ENCODE measurements at places on chromosomes 6 and 20.

DNA sequence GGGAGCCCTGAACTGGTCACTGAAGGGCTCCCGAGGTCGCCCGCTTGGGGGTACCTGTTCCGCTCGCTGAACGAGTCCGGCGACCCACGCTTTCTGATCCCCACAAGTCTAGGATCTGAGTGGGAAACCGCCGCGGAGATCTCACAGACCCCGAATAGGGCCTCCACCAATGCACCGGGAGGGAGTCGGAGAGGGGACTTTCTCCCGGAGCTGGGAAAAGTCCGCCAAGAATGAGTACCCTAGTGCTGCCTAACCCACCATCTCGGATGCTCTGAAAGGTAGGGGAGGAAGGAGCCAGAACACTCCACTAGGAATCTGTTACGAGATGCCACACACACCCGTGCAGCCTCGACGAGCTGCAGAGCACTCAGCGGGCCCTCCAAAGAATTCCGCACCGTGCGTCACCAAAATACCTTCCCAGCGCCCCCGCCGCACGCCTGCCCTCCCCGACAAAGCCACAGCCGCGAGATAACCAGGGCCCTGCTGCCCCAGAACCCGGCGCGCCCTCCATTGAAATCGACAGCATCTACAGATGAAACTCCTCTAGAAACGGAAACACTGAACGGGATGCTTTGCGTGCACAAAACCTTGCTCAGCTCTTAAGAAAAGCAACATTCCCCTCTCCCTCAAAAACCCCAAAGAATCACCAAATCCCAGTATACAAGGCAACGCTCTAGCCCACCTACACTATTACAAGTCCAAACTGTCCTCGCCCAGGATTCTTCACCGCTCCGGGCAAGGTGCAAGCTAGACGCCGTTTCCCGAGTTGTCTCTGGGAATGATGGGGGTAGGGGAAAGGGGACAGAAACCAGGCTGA is 686 bp downstream of the COL12A1 start:
- no peak for DNase-seq

GRCh38 chr20:41437836-41438235 is 71.2 kb upstream of the EMILIN3 start:
- DNase-seq: no peak

DNA sequence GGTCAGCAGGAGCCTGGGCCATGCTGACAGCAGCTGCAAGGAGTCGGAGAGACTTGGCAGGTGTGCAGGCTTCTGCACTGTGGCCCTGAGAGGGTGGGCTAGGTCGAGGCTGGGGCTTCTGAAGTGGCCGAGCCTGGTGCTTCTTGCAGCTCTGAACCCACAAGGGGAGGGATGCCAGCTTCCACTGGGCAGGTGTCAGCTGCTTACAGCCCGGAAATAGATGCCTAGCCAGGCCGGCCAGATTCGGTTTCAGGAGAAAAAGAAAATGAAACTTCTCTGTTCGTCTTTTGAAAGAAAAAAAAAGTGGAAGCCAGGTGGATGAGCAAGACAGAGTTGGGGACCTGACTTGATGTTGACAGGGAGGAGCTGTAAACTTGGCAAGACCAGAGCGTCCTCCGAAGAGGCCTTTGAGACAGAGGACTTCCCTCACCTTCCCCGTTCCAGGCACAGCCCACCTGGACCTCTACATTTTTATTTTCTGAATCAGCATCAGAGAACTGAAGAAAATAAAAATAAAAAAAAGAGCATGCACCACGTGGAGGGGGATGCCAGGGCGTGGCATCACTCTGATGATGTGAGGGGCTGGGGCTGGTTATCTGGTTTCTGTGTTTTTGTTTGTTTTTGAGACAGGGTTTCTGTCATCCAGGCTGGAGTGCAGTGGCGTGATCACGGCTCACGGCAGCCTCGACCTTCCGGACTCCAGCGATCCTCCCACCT is at the start of gene ZBP1:
TSS of gene ZBP1 (minus strand) at position 153 of the 717 bp plus-strand sequence. CDS start at position 22, 131 bp downstream.
- DNase-seq: no peak

DNA sequence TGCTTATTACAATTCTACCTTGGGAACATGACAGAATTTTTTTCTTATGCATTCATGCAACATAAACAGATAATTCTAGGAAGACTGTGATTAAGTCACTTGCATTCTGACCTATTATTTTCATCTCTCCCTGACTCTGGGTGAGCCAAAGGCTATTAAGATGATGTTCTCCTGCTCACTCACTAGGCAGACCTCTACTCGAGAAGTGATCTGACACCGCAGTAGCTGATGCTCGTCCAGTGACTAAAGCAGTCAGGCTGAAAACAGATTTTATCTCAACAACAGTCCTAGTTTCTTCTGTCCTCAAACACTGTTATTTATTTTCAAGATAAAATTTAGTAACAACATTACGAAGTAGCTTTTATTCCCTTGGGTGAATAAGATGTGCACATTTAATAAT is 17.3 kb downstream of the NAA20 start:
- DNase-seq: no peak

DNA sequence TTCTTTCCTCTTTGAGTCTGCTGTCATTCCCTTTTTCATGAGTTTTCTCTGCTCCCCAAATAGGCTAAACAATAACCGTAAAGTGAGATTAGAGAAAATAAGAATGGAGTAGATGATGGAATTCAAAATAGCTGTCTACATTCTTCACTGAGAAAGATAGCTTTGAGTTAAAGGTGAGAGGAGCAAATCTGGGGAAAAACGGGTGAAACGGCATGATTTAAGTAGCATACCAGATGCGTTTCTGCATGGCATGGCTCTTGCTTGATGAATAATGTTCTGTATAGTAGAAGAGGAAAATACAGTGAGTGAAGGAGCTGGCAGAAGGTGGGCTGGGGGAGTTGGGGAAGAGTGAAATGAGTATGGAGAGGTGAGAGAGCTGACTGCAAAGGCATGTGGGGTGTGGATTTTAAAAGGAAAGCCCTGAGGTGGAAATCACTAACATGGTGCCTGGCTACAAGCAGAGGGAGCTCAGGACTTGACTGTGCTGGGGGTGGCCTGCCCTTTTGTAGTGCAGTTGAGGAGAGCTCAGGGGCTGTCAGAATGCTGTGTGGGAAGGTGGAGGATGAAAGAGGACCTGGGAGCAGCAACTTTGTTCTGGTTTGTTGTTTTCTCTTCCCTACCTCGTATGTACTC is 8.8 kb downstream of the BICRAL start:
- no peak for DNase-seq

GRCh38 chr6:130826442-130827246 is 562 bp upstream of the SMLR1 start:
- DNase-seq: no peak

GRCh38 chr6:6714118-6714897 is 125.8 kb downstream of the LY86 start:
- no peak for DNase-seq

DNA sequence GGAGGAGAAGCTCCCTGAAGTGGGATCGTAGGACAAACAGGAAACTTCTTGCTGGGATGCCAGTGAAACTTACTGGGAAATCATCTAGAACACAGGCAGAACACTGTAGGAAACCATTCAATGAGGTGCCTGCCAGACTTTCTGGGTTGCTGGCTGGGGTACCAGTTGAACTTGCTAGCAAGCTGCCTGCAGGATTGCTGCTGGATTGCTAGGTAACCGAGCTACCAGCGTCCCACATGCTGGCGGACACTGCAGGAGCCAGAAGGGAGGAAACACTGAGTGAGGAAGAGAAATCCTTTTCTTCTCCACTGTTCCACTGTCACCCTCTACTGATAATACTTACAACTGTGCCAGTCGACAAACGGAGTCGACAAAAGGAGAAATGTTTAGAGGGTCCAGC is 91.3 kb upstream of the SLC35B3 start:
- no peak for DNase-seq

GRCh38 chr20:36861875-36862801 is 13.8 kb upstream of the TLDC2 start:
- no peak for DNase-seq

- no peak for DNase-seq
Observed at GRCh38 chr20:14711652-14712051, 374.2 kb upstream of the FLRT3 start.

- DNase-seq: no peak
Observed at GRCh38 chr20:54345821-54346220, 129.6 kb upstream of the DOK5 start.

DNA sequence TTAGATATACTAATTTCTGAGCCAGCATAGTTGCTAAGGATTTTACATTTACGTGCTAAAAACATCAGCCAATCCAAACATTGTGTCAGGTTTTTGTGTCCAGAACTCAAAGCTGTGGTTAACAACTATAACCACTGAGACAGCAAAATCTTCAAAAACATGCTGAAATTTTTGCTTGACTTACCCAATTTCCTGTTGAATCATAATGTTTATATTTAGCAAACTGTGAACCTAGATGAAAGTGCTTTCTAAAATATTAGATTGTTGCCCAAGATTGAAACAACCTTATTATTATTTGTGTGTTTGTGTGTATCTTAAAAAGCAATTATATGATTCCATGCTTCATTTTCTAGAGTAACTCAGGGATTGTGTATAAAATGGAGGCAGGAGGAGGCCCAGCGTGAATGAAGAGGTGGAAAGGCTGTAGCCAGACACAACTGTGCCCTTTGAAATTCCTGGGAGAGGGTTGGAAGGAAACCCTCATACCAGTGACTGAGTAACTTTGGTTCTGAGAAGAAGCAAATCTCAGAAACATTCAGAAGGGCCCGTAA is 48.0 kb downstream of the ARMC2 start:
- no peak for DNase-seq

GRCh38 chr6:34912715-34913464 is 23.8 kb downstream of the ANKS1A start:
- DNase-seq: no peak

GRCh38 chr20:59207742-59208357 is 44.2 kb downstream of the ZNF831 start:
- DNase-seq: peak; percentile 61

GRCh38 chr6:82264824-82265223 is 17.3 kb upstream of the IBTK start:
- DNase-seq: no peak

DNA sequence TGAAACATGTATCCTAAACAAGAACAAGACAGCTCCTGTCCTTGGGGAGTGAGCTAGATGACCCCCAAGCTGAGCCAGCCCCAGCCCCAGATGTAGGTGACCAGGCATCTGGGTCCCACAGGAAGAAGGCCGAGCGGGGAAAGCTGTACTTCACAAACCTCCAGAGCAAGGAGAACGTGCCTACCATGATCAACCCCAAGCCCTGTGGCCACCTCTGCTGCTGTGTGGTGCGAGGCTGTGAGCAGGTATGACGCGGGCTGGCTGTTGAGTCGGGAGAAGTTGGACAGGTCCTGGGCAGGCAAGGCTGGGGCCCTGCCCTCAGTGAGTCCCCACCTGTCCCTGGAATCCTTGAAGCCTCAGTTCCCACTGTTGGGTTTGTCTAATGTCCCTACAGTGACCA is 11.4 kb upstream of the CAPN11 start:
- DNase-seq: no peak

GRCh38 chr20:2179949-2180348 is 78.3 kb downstream of the STK35 start:
- DNase-seq: no peak

DNA sequence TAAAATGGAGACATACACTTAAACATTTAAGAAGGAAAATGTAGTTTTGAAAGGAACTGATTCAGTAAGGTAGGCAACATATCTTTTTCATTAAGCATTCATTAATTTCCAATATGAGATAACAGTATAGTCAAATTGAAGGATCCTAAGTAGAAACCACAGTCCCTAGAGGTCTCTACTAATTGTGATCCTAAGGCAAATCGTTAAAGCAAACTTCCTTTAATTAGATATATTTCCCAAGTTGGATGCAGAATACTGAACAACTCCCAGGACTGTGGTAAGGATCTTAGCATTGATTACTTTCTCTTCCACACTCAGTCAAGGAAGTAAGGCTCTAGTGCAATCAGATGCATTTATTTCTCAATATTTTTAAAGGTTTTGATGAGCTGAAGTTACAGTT is 604.1 kb upstream of the GJE1 start:
- DNase-seq: no peak

DNA sequence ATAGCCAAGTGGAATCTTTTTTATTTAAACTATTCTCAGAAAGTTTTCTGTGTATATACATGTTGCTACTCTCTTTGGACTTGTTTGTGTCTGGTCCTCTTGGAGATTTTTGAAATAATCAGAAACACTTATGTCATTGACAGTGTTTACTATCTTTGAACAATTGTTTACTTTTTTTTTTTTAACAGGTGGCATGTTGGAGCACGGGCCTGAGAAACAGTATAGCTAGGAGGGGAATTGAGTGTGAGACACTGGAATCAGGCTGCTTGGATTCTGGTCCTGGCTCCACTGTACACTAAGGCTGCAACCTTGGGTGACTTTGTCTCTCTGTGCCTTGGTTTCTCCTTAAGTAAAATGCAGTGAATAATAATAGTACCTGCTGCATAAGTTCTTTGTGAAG is 279.6 kb downstream of the PRL start:
- no peak for DNase-seq

- no peak for DNase-seq
Observed at GRCh38 chr20:61162451-61162850, 89.6 kb upstream of the CDH4 start.

DNA sequence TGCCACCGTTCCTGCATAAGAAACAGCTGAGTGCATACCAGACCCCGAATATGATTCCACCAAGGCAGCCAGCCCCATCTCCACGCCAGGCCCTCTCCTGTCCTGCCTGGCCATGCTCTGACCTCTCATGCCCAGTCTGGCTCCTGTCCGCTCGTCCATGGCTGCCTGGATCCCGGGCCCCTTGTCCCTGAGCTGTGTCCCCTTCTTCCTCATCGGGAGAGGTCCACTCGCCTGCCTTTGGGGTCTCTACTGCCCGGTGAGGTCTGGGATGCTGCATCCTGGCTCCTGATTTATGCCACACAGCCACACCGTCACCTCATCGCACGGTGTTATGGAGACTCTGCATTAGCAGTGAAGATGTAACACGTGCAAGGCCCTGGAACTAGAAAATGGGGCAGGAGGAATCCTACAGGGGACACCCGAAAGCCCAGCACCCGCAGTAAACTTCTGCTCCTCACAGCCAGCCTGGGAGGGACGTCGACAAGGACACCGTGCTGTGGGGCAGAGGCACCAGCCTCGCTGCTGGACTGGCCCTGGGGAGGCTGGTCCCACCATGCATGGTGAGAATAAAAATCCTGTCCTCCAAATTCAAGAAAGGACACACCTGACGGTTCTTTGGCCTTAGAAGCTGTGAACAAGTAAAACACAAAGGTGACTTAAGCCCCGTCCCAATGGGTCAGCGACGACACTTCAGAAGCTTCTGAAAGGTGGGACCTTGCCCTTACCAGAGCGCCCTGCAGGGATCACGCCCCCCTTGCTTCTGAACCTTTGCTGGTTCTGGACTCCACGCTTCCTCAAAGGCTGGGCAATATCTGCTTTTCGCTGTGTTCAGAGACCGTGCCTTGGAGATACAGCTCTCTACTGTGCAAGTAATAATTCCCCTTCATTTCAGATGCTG is 103.0 kb downstream of the DLL1 start:
- DNase-seq: no peak

DNA sequence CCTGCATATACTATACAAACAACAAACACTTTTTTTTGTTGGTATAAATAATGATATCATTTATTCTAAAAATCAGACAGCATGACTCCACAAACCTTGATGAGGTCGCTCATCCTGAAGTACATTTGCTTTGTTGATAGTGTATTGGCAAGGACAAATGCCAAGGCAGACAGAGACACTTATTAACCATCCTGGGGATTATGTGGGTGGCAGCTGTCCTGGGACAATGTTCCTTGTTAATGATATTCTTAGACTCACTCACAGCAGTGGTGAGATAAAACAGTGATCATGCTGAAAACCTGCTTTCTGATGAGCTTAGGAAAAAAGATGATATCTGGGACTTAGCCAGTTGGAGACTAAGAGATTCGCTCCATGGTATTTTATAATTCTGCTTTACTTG is 85.4 kb upstream of the OGFRL1 start:
- no peak for DNase-seq

GRCh38 chr6:101722991-101723579 is 329.6 kb downstream of the GRIK2 start:
- DNase-seq: no peak

- DNase-seq: no peak
Observed at GRCh38 chr6:37204014-37204751, 34.2 kb downstream of the PIM1 start.
